ENCODE measurements at places on chromosomes 3 and 15.

DNA sequence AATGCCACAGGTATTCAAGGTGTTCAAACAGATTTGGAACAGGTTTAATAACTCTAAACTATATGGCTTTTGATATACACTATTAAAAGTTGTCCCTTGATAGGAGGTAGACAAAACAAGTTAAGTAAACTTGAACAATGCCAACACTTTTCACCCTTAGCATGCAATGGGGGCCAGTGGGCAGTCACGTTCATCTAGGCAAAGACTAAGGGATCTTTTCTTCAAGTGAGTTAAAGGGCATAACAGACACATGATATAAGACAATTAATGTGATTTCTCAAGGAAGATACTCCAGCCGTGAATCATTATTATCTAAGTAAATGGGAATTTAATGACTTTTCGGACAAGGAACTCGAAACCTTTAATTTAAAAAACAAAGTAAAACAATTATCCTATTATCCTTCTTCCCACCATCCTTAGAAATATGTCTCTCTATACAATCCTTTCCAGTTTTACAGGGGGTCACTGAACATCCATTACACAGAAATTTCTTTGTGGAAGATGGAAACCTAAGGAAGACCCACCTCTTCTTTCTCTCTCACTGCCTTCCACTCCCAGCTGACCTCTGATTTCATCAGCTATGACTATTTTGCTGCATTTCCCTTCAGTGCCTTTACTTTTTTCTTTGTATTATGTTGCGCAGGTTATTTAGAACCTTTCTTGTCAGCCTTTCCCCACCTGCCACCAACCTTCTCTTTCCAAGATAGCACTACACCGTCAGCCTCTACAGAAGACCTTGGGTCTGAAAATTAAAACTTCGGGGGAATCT lies 1.5 kb downstream of the CLDN1 start:
- no peak for DNase-seq

- DNase-seq = no peak
These were observed 3.6 kb downstream of the PDIA3 start for GRCh38 chr15:43749690-43750345.

- DNase-seq = no peak
These were observed 60.8 kb downstream of the RUBCN start for GRCh38 chr3:197675951-197676350.

- no peak for DNase-seq
These were observed 22.2 kb upstream of the IGDCC3 start for GRCh38 chr15:65399997-65400396.

DNA sequence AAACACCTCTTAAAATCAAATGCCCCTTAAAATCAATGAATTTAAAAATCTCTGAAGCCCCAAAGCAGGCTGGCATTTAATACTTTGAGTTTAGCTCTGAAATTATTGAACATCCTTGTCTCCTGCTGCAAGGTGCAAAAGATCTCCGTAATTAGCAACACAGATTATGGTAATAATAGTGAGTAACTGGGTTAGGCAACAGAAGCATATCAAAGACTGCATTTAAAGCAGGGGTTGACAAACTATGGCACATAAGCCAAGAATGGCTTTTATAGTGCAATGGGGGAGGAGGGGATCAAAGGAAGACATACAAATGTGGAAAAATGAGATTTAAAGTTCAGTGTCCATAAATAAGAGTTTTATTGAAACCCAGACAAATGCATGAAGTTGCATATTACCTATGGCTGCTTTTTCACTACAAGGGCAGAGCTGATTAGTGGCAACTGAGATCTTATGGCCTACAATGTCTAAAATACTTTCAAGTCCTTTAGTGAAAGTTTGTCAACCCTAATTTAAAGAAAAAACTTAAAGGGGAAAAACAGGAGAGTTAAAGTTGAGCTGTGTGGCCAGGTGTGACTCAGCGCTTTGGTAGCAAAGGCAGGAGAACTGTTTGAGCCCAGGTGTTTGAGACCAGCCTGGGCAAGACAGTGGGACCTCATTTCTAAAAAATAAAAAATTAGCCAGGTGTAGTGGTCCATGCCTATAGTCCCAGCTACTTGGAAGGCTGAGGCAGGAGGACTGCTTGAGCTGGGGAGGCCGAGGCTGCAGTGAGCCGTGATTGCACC lies 157.6 kb downstream of the TBL1XR1 start:
- no peak for DNase-seq

DNA sequence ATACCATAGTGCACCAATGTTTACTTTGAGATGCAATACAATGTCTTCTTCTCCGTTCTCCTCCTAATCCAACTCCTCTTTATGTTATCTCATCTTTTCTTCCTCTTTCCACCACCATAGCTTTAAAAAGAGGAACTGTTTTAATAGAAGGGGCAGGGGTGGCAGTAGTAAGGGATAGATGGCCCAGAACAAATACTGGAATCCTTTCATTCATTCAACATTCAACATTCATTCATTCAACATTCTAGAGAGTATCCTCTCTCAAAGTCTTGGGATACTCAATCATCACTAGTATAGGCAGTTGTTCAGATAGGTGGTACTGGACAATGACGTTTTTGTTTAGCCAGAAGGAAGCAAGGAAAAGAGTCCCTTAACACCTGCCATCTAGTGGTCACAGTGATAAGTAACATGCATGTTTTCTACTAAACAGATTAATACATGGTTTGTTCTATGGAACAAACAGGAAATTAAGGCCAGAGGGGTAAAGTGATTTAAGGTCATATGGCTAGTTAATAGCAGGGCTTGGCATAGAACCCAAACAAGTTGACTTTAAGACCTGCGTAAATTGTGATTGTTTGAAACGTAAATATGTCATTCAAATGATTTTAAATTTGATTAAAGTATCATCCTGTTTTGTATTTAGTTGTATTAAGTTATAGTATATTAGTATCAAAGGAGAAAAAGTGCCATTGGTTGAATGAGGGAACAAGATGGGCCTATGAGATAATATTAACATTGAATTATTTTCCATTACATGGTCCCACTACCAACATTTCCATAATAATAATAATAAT lies 26.9 kb upstream of the EHHADH start:
- no peak for DNase-seq

DNA sequence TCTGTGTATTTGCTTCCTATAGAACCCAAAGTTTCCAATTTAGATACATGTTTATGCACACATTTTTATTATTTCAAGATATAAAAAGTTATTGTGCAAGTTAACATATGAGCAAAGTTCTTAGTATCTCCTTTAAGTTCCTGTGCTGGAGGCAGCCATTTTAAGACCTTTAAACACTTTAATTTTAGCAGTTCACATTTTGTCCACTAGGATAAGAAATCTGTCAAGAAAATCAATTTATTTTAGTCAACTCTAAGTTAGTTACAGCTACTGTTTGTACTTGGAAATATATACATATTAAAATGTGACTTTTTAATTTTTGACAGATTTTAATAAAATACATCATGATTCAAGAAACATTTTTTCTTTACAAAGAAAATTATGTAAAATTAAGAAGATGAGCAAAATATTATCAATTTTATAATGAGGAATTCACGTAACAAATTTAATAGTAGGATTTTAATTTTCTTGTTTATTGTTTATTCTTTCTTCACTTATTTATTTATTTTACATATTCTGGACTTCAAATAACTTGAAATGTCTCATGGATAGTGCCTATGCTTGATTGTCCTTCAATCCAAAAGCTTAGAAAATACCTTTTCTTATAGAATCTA lies 402.6 kb upstream of the GBE1 start:
- DNase-seq = no peak

DNA sequence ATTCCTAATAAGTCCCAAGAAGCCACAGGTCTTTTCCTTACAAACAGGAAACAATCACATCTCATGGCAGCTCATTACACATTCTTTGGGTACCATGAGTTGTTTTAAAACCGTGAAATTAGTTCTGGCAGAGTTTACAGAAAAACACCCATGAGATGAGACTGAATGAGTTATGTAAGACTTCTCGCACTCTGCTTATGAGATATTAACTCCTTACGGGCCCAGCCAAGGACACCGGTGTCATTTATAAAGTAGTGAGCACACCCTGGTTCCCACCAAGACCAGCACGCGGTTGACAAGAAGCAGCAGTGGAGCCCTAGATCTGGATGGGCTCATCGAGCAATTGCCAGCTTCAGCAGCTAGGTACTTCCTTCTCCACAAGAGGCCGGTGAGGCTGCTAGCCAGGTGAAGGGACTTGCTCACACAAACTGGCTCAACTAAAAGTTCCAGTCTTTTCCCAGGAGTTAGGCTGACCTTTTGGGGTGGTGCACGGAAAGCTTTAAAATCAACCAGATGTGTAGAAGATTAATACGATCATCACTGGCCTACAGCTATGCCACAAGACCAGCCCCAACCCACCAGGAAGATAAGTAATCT lies 318.6 kb upstream of the ICE2 start:
- no peak for DNase-seq

- DNase-seq = no peak
These were observed 4.3 kb downstream of the ZNF860 start for GRCh38 chr3:31985831-31986230.

GRCh38 chr3:131821191-131821762 lies 213.5 kb downstream of the CPNE4 start:
- no peak for DNase-seq

GRCh38 chr15:51912528-51912927 lies 59.0 kb downstream of the LEO1 start:
- DNase-seq = no peak

GRCh38 chr3:97470481-97470880 lies 294.1 kb upstream of the ARL6 start:
- DNase-seq = no peak

DNA sequence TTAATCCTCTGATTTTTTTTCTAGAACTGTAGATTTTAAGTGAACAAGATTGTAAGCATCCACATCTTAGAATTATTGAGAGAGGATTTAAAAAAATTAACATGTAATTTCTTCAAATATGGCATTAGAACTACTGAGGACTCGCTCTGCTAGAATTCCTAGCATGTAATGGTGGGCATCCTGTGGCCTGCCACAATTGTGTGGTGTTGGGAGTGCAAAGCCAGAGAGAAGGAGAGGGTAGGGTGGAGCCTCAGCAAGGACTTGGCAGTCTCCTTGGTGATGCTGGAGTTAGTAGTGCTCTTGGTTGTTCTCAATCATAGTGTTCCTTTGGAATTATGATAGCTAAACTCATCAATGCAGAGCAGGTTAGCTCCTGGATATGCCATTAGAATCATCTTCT lies 443.9 kb upstream of the TBL1XR1 start:
- no peak for DNase-seq

DNA sequence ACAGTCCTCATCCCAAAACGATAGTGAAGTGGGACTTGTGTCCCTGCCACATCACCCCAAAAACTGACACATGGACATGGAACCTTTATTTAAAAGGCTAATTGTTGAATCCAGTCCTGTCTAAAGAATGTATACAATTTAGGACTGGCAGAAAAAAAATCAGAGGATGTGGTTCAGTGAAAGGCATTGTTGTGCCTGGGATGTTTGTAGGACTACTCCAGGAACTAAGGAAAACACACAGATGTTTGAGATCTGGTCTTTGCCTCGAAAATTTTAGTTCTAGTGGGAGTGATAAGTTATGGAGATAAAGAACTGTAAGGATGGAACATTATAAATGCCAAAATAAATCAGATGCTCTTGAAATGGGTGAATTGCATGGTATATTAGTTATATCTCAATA lies 27.2 kb downstream of the VGLL4 start:
- DNase-seq = no peak

DNA sequence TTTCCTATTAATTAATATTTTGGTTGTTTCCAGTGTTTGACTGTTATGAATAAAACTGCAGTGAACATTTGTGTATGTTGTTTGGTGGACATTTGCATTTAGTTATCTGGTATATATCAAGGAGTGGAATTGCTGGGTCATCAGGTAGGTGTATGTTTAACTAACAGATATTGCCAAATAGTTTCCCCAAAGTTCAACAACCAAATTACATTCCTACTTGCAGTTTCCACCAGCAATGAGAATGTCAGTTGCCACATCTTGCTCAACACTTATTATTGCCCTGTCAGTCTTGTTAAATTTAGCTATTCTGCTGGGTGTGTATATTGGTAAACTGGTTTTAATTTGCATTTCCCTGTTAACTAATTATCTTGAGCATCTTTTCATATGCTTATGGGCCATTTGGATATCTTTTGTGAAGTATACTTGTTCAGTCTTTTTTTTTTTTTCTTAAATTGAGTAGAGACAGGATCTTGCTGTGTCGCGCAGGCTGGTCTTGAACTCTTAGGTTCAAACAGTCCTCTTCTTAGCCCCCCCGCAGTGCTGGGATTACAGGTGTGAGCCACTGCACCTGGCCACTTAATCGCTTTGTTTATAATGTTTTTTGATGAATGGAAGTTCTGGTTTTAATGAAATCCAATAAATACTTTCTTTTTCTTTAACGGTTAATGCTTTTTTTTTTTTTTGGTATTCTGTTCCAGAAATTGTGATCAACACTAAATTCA lies 7.9 kb downstream of the FEM1B start:
- DNase-seq = no peak

- DNase-seq = no peak
These were observed 272.2 kb upstream of the CHRNA7 start for GRCh38 chr15:31758126-31758525.

DNA sequence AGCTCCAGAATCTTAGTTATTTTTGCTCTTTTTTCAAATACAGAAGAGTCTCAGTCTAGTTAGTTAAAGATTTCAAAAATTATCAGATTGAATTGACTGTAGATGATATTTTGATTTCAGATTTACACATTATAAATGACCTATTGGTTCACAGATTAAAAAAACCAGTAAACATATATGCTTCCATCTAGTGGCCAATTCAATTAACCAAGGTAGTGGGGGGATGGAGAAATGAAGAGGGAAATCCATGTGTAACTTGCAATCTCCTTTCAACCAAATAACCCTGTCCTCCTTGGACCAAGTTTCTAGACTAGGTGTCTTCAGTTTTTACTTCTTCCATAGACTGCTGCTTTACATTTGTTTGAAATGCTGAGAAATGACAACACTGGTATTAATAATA lies 789.8 kb downstream of the ROBO1 start:
- DNase-seq = no peak

DNA sequence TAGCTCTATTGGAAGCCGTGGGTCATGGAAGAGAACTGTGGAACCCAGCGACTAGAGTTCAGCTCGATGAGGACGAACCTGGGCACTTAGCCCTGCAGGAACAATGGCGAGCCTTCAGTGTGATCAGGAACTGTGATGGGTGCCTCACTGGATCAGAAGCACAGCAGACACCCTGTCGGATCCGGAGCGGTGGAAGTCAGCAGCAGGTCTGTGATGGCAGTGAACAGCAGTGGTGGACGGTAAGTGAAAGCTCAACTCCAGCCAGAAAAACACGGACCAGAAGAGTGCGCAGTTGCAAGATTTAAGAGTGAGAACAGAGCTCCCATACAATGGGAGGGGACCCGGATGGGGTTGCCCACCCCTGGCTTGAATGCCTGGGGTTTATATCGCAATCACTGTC lies 282.2 kb downstream of the NSUN3 start:
- DNase-seq = no peak

GRCh38 chr3:78895528-78895927 lies 872.3 kb downstream of the ROBO1 start:
- DNase-seq = no peak

Data from cortex of kidney (tissue), 1 donor.